Stimulated activated CD8-positive, alpha-beta memory T cell treated with anti-CD3 and anti-CD28 coated beads, Interleukin-2, amount 100 ng/mL, for 1 hour (primary cell): ENCODE measurements at places on chromosomes 1 and 21.

GRCh38 chr1:8047686-8048445 lies 21.8 kb upstream of the ERRFI1 start:
- no peak for DNase-seq

DNA sequence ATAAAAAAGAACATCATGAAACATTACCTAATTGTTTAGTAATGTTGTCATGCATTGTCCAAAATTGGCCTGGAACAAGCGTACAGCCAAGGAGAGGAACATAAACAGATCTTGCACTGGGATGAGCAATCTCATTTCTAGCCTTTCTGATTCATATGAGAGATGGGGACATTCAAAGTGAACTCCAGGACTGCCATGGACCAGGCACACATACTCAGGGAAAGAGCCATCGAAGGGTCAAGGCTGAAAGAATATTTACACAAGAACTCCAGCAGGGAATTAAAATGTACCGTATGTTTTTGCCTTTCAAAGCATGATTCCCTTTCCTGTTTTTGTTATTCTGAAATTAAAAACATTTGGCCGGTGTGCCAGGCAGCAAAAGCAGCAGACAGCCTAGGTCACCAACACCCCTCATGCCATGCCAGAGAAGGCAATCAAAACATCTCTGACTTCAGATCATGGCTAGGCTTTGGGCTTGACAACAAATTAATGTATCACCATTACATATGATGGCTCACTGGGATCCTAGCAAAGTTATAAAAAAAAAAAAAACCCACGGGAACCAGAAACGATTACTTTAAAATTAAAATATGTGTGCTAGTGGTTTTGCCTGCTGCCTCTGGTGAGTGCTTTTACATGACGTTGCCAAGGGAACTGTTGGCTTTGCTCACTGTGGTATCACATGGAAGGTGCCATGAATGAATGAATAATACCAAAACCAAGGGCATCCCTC lies 159.8 kb downstream of the TGFBR3 start:
- no peak for DNase-seq

DNA sequence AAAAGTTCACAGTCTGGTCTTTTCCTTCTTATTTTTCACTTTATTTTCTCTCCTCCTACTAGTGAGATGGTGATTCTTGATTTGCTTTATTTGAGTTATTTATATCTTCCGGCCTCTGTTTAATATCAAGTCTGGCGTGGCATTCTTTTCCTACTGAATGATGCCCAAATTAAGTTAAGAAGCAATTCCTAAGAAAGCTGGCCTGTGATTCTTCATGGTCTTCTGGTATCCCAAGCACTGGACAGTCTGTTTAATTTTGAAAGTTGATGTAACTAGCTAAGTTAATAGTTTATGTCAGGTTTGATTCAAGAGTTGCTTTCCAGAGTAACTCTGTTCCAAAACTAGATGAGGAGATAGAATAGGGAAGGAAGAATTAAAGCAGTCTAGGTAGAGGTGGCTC lies 9.2 kb upstream of the ENAH start:
- no peak for DNase-seq

GRCh38 chr21:46617267-46618051 lies 12.6 kb upstream of the S100B start:
- no peak for DNase-seq

DNA sequence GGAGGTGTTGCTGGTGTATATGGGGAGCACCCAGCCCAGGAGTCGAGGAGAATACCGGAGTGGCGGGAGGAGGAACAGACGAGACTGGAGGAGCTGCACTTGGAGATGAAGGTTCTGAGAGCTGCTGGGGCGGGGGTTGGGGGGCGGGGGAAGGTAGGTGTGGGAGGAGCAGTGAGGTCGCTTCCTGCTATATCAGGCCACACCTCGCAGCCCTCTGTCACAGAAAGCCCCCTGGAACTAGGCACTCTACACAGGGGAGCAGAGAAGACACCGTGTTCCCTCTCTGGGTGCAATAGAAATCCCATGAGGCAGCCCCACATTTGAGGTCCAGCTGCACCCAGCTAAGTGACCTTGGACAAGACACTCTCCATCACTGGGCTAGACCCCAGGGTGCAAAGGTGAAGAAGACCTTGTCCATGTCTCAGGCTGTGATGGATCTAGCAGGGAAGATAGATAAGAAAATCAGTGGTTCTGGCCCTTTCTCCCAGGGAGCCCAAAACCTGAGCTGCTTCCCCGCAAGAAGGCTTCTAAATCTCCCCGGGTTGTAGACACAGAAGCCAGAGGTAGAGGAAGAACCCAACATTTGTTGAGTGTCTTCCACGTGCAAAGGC lies 155.8 kb upstream of the EDN2 start:
- no peak for DNase-seq

GRCh38 chr21:45382697-45382997 lies 22.3 kb upstream of the COL18A1 start:
- no peak for DNase-seq

DNA sequence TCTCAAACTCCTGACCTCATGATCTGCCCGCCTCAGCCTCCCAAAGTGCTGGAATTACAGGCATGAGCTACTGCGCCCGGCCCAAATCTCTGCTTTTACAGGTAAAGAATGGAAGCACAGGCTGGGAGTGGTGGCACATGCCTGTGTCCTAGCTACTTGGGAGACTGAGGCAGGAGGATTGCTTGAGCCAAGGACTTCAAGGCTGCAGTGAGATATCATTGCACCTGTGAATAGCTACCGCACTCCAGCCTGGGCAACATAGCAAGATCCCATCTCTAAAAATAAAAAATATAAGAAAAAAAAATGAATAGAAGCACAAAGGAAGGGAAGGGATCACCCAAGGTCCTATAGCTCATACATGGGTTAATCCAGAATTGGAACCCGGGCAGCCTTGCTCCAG lies 15.0 kb downstream of the ALPL start:
- no peak for DNase-seq

DNA sequence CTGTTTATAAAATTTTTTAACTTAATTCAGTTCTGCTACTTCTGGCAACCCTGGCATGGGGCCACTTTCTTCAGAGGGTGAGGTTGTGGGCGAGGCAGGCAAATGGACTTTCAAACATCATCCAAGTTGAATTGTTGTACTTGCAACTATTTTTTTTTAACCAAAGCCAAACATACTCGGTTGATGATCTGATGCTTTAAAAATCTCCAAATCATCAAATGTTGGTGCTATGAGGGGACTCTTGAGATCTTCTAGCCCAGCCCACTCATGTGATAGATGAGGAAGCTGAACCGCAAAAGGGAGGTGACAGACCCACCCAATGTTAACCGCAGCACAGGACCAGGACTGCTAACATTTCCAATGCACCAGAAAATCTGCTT lies 6.7 kb downstream of the SLC1A7 start:
- no peak for DNase-seq

- DNase-seq = no peak
Measured at GRCh38 chr1:34087986-34088385, 77.0 kb downstream of the CSMD2 start.

DNA sequence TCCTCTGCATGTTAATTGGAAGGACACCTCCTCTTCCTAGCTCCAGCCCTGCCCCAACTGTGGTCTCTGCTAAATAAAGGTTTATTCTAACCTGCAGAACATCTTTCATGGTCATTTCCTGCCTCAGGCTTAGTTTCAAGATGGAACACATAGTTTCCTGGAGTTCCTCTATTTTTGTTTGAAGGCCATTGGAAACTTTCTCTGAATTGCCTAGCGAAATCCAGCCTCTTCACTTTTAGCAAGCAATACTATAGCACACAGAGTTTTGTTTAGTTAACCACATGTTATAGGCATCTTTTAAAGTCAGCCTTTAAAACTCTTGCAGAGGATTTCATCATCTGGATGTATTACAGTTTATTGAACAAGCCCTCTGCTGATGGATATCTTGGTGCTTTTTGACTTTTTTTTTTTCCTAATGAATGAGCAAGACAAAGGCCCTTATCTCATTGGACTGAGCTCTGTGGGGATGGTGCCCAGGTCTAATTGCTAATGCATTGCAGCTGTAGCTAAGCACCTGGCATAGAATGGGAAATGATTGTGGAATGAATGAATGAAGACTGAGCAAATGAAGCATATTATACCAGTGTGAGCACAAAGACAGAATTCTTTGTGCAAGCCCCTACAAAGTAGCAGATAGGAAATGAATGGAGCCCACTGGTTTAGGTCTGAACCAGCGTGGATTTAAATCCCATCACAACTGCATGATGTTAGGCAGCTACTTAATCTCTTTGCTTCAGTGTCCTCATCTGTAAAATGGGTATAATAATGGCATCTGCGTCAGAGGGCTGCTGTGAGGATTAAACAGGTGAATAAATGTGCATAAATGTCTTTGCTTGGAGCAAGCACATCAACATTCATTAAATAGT lies 641 bp upstream of the CFAP107 start:
- DNase-seq = no peak

DNA sequence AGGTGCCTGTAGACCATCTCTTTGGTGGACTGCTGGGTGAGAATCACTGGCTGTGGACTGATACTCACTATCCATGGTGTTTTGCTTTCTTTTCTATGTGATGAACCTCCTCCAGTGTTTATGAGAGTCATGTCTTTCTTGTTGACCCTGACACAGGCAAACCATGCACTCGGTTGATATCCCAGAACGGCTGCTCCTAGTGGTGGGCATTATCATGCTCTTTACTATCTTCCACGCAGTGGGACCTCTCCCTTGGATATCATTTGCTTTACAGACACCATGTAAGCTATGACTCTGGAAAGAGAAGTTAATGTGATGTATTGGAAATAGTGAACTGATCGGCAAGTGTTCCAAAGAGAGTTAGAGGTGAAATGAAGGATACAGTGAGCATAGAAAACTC lies 1455.6 kb downstream of the BRINP3 start:
- DNase-seq = no peak

- DNase-seq = no peak
Measured at GRCh38 chr1:25120281-25120680, 112.0 kb downstream of the SYF2 start.

DNA sequence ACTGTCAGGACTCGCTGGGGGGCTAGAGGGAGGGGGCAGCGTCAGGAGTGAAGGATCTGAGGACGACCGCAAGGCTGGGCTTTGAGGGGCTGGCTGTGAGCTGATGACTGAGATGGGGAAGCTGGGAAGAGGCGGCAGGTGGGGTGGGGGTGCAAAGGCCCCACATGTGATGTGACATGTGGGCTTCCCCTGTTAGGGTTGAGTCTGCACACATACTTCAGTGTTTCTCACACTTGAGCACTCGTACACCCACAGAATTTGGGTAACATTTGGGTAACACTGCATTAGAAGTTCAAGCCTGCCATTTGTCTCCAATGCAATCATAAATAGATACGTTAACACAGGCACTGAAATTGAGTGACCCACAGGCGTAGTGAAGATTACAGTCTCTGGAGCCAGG lies 16.2 kb downstream of the COL16A1 start:
- no peak for DNase-seq

- no peak for DNase-seq
Measured at GRCh38 chr1:225442123-225442505, 14.3 kb upstream of the LBR start.

DNA sequence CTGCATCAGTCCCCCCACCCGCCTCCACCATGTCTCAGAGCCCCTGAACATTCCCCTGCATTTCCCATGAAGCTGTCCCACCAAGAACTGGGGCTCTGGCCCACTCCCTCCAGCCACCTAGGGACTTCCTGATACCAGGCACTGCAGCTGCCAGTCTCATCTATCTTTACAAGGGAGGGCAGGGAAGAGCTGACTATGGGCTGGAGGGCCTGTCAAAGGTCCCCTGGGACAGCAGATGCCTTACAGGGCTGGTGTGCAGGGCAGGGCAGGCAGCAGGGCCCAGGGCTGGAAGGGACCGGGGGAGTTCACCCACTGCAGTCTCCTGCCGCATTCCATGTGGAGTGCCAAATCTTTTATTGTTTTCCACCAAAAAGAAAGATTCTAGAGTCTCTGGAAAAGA lies 17.6 kb downstream of the SHISA4 start:
- no peak for DNase-seq

DNA sequence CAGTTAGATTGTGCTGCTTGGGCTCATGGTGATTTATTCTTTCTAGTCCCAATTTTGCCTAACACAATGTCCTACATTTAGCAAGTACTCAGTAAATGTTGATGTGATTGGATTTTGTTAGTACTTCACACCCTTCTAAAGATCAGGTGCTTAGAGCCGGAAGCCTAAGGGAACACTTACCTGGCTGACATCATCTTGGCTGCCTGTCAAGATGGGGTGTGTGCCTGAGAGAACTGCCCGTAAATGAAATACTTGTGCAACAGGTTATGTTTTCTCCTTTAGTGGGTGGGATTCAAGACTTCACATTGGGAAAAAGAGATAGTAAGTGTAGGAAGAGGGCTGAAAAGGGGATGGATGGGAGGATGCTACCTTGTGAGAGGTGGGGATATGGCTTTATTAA lies 75.5 kb upstream of the MACF1 start:
- DNase-seq = no peak

GRCh38 chr1:41174170-41174569 lies 67.9 kb downstream of the SCMH1 start:
- DNase-seq = no peak

DNA sequence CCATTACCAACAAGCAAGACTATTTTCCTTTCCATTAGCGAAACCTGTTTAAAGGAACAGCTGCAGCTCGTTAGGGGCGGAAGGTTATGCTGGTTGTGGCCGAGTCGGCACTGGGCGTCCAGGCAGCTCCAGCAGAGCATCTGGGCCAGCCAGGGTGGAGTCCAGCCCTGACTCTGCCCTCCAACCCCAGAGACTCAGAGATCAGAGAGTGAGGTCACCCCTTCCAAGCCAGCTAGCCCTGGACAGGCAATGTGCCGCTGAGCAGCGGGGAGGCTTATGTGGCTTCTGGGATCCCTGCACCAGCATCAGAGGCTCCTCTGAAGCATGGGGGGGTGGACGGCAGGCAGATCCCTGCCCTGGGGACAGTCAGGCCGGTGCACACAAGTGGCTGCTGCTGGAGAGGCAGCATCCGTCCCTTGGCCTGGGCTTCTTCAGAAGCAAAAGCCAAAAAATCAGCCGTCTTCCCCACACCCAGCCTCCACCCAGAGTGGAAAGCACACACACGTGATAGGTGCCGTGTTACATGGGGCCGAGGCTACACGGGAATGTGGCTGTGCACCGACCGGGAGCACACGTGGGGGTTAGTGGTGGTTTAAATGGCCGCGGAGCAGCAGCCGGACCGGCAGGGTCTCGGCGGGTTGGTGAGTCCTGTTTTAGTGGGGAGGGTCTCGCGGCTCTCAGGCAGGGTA lies 30.1 kb downstream of the SLC66A1 start:
- DNase-seq = no peak

- DNase-seq = peak; percentile 23
Measured at GRCh38 chr1:78004719-78005447, at the start of gene DNAJB4. Gene DNAJB4 (plus strand): TSS chr1:78004939. CDS start chr1:78005111, 172 bp downstream.

DNA sequence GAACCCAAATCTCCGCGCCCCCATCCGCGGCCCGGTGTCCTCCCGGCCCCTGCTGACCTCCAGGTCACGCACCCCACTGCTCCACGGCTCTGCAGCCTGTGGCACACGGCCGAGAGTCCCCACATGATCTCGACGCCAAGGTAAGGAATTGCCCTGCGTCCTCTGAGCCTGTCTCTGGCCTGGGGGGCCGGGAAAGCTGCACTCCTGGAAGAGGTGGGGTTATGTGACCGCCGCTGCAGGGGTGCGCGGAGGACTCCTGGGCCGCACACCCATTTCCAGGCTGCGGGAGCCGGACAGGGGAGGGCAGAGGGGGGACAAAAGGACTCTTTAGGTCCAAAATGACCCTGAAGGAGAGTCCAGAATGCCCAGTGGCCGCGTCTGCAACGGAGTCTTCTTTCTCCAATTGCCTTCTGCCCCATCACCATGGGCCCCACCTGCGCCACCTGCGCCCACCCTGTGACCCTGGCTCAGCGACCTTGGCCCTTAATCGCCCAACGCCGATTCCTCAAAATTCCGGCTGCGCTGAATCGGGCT lies 997 bp upstream of the SIM2 start:
- DNase-seq = no peak
